Cerebellar nuclear complex (tissue), 1 donor: ENCODE measurements at places on chromosomes 1 and 21.

DNA sequence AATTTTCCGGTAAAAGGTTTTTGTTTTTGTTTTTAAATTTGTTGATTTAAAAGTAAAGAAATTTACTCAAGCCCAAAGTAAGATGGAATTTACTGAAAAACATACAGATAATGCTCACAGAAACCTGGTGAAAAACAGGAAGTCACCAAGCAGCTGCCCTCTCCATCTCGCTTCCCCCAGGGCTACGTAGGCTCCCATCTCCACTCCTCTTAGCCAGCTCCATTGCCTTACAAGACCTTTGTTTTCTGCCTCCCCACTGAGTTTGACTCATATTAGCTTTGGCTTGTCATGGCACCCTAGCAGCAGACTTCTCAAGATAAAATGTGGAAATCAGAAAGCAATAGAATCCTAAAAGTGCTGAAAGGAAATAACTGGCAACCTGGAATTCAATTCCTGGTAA, 57.9 kb downstream of the PHTF1 start:
- DNase-seq: no peak

DNA sequence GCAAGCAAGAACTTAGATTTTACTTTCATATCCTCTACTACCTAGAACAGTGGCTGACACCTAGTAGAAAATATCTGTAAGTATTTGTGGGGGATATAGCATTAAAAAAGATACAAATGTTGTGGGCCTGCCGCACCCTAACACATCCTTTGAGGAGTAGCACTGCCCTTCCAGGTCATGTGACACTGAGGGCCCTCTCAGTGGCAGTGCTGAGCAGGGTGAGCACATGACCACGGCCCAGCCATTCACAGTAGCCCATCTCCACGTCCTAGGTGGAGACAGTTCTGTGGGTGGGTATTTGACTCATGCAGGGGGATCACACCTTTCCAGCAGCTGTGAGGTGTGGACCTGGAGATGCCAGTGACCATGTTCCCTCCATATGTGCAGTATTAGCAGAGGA, 108.9 kb downstream of the OMA1 start:
- no peak for DNase-seq

DNA sequence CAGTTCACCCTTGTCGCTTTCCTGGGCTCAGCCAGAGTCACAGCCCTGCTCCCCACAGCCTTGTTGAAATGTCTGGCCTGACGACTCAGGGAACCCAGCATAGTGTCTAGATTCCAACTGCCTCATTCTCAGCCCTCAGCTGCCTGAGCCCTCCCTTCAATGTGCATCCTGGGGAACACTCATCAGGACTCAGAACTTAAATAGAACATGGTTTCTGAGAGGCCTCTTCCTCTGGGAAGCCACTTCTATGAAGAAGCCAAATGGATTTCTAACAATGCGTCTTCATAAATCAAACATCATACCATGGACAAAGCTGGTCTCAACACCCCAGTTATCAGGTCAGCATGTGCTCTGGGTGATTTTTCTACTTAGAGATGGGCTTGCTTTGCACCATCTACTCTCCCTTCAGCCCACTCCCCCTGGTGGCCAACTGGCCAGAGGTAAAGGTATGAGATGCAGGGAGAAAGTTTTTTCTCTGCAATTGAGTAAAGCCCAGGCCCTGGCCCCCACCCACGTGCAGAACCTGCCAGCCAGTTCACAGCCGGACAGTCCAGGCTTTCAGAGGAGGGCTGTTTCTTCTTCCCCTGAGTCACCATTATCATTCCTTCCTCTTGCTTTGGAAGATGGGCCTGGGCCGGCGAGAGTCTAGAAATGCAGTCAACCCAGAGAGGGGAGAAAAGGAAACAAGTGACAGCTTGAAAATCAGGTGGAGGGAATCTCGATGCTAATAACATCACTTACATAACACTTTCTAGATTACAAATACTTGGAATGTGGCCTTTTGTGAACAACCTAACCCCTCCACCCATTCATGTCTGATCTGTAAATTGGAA, 32.1 kb downstream of the CD244 start:
- no peak for DNase-seq

- DNase-seq: no peak
Observed at GRCh38 chr1:19300211-19300610, 11.6 kb upstream of the AKR7A3 start.

DNA sequence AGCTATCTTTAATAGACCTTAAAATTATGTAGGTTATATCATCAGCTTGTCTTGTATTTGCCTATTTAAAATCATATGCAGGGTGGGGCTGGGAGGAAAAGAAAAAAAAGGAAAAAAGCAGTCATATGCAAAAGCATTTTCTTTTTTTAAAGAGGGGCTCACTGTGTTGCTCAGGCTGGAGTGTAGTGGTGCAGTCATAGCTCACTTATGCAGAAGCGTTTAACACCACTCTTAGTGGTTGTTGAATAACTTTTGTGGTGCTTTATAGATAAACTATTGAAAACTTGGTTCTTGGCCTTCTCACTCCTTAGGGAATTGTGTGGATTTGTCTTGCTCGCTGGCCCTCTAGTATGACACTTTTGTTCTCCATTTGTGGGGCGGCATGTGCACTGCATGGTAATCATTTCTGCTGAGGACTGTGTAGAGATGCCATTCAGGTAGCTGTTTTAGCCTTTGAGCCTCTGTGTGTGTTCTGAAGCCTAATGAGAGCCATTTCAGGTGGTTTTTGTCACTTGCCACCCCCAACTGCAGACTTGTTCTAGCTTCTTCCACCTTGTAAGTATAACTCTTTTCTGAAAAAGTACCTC, 77.8 kb downstream of the KIF1B start:
- DNase-seq: no peak

GRCh38 chr21:20424943-20425342, 573.3 kb upstream of the NCAM2 start:
- DNase-seq: no peak

DNA sequence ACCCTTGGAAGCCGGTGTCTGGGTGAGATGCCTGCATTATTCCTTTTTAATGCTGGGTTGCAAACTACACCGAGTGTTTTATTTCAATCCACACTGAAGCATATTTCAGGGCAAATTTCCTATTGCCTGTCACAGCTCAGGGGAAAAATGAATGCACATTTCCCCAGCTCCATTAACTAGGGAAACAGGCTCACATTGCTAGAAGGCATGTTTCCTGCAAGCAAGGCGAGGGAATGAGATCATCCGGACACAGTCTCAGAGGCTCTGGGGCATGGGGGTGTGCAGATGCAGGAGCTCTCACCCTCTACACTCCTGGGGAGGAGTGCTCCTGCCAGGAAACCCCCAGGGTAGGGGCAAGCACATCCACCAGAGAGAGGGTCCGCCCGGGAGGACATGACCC, 24.6 kb downstream of the SYT2 start:
- DNase-seq: no peak

DNA sequence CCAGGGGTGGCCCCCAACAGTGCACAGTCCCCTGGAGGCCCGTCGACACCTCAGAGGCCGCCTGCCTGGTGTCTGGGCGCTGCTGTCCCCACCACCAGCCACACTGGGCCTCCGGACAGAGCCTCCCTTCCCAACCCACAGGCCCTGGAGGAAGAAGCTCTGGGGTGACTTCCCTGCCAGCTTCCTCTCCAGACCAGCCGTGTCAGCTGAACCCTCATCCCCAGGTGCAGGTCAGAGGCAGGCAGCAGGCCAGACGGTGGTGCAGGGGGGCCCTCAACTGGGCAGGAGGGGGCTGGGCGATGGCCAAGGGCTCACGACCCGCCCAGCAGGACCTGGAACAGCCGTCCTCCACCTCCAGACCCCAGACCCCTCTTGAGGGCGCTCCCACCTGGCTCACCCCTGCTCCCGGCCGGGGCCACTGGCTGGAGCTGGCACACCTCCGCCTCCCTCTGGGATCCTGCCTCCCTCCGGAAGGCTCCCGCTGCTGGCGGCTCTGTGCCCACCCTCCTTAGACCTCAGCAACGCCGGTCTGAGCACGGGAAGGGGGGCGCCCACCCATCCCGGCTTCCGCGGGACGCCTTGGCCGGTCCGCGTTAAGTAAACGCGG, 520 bp downstream of the TNFRSF18 start:
- DNase-seq: no peak

DNA sequence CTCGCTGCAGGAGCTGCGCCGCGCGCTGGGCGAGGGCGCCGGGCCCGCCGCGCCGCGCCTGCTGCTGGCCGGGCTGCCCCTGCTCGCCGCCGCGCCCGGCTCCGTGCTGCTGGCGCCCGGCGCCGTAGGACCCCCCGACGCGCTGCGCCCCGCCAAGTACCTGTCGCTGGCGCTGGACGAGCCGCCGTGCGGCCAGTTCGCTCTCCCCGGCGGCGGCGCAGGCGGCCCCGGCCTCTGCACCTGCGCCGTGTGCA, 730 bp downstream of the OLIG1 start:
- DNase-seq: no peak

- DNase-seq: no peak
Observed at GRCh38 chr1:156766298-156767100, 836 bp upstream of the PRCC start.

- no peak for DNase-seq
Observed at GRCh38 chr21:36763305-36763704, 64.4 kb downstream of the SIM2 start.

DNA sequence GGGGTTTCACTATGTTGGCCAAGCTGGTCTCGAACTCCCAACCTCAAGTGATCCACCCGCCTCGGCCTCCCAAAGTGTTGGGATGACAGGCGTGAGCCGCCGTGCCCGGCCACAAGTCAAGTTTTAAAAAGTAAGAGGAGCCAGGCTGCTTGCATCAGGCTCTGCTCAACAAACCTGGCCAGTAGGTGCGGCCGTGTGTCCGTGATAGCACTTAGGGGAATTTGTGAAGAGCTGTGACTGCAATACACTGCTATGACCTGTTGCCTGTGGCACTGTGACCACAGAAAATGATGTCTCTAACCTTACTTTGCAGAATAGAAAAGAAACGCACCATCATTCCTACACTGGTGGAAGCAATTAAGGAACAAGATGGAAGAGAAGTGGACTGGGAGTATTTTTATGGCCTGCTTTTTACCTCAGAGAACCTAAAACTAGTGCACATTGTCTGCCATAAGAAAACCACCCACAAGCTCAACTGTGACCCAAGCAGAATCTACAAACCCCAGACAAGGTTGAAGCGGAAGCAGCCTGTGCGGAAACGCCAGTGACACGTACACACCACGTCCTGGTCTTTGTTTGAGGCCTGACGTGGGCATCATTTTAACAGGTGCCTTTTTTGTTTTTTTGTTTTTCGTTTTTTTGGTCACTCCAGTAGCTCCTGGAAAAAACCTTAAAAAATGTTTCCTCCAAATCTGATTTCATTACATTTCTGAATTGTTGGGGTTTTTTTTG, 16.7 kb downstream of the C1orf174 start:
- DNase-seq: no peak

DNA sequence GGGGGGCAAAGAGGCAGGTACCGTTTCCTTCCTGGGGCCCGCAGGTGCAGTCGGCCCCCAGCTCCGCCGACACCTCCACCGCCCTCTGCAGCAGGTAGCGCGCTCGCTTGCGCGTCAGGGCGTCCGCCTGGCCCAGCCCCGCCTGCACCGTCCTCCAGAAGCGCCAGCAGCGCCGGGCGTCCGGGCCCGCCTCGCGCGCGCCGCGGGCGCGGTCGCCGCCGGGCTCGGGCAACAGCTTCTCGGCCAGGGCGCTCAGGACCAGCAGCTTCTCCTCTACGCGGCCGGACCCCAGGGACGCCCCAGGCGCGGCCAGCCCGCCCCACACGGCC, 863 bp downstream of the TARBP1 start:
- no peak for DNase-seq

GRCh38 chr1:165645654-165646366, 14.8 kb downstream of the MGST3 start:
- DNase-seq: no peak

- DNase-seq: no peak
Observed at GRCh38 chr1:208162903-208163302, 81.3 kb downstream of the PLXNA2 start.

GRCh38 chr1:218367118-218367517, 22.0 kb downstream of the TGFB2 start:
- no peak for DNase-seq

DNA sequence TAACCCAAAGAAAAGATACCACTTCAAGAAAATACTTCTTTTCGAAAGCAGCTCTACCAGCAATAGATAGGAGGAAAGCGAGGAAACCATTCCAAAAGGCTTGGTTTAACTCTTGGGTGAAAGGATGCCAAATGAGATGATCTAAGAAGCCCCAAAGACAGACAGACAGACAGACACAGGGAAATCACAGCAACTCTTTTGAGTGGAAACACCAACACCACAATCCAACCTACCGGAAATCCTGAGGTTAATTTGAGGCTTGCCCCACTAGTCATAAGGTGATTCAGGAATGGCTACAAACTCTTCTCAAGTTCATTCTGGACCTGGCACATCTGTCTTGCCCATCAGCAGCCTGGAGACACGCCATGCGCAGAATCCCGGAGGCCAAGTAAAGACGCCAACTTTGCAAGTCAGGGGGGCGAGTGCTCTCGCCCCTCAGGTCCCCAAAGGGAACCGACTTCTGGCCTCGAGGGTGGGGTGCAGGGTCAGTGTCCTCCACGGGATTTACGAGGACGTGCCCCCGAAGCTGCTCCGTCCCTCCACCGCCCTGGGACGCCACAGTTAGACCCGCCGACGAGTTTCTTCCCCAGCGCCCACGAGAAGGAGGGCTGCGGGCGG, 778 bp downstream of the EVI5 start:
- no peak for DNase-seq

DNA sequence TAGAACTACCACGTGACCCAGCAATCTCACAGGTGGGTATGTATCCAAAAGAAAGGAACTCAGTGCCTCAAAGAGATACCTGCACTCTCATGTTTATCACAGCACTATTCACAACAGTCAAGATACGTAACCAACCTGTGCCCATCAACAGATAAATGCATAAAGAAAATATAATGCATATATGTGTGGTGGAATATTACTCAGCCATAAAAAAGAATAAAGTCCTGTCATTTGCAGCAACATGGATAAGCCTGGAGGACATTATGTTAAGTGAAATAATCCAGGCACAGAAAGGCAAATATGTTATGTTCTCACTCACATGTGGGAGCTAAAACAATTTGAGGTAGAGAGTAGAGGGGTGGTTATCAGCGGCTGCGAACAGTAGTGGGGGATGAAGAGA, 413.8 kb downstream of the SMYD3 start:
- DNase-seq: no peak

- DNase-seq: no peak
Observed at GRCh38 chr1:193437785-193438184, 251.4 kb upstream of the B3GALT2 start.

- no peak for DNase-seq
Observed at GRCh38 chr1:101280942-101281654, 44.3 kb downstream of the S1PR1 start.

GRCh38 chr1:80048716-80049115, 1042.2 kb upstream of the ADGRL4 start:
- DNase-seq: no peak
